ENCODE measurements at places on chromosomes 12 and 14.
A peak's percentile ranks its signal among the peaks of the same experiment; 100 is the strongest.

GRCh38 chr12:95546491-95546813 lies 4.8 kb downstream of the USP44 start:
- no peak for DNase-seq

DNA sequence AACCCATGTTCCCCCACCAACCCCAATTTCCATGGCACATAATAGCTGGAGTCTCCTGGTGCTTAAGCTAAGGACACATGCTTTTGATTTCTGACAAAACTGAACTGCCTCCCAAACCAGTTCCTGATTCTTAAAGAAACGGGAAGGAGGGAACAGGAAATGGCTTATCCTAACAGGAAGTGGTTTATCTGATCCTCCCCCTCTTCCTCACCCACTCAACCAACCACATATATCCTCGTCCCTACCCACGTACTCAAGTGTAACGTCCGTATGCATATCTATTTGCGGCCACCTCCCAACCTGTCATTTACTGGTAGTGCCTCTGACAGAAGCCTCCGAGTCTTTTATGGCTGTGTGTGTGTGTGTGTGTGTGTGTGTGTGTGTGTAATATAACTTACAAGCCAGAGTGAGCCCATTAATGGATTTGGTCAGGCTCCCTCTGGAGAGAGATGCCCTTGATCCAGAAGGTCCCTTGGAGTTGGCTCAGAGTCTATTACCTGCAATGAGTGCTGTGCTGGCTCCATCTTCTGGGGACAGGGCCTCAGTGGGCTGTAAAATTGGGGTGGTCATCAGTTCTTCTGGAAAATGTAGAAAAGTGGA lies 7.7 kb downstream of the DAZAP2 start:
- DNase-seq: no peak

GRCh38 chr12:49187184-49187583 lies 1.7 kb downstream of the TUBA1A start:
- DNase-seq: no peak

DNA sequence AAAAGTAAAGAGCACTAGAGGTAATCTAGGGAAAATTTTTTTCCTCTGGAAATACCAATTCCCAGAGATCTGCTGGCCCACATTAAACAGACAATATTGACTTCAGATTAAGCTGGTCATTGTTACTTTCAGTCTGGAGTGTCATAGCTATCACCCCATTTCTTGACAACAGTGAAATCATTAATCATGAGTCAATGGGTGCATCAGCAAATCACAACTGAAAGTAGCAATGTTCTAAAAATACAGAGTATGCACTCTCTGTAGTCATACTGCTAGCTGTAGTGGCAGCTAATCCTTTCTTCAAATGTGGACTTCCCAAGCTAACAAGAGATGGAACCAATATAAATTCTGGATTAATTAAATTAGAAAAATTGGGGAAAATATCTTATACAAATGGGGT lies 129.9 kb downstream of the CPNE8 start:
- DNase-seq: peak; percentile 47

DNA sequence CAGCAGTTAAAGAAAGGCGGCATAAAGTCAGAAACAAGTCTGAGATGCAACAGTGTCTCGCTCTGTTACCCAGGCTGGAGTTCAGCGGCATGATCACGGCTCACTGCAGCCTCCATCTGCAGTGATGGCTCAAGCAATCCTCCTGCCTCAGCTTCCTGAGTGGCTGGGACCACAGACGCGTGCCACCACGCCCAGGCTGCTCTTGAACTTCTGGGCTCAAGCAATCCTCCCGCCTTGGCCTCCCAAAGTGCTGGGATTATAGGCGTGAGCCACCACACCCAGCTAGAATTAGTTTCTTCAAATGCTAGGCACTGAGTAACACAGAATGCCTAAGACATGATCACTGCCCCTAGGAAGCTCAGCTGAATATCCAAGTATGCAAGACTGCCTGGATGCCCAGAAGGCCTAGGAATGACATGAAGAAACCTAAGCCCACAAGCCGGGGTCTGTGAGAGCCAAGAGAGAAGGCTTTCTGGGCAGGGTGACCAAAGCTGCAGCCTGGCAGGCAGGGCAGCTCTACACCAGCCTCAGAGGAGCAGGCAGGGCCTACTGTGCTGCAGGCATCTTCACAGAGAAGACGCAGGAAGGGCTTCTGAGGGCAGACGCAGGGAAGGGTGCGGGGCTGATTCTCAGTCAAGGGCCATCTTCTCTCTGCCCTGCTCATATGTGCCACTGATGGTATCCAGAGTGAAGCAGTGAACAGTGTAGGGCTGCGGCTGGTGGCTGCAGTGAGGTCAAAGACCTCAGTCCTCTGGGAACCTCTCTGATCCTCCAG lies 4.3 kb upstream of the PPP2R5C start:
- no peak for DNase-seq

- DNase-seq: peak; percentile 58
Measured at GRCh38 chr14:74085828-74086227, 1.1 kb downstream of the LIN52 start.

- no peak for DNase-seq
Measured at GRCh38 chr12:132629330-132629729, 10.8 kb downstream of the P2RX2 start.

DNA sequence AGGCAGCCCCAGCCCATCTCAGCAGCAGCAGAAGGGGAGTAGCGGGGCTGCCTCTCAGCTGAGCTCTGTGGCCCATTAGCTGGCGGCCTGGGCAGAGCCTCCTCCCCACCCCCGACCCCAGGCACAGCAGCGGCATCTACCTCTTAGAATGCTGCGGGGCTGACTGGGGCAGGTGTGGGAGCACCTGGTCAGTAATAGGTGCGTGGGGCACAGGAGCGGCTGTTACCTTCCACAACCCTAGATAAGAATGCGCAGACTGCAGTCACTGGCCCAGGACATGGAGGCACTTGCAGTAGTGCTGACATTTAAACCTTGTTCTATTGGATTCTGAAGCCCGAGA lies 35.6 kb downstream of the SYNE3 start:
- DNase-seq: no peak

- peak; percentile 50 for DNase-seq
Measured at GRCh38 chr12:94244165-94245133, 96.1 kb downstream of the PLXNC1 start.

- DNase-seq: no peak
Measured at GRCh38 chr14:104343294-104343625, 204.9 kb downstream of the KIF26A start.

DNA sequence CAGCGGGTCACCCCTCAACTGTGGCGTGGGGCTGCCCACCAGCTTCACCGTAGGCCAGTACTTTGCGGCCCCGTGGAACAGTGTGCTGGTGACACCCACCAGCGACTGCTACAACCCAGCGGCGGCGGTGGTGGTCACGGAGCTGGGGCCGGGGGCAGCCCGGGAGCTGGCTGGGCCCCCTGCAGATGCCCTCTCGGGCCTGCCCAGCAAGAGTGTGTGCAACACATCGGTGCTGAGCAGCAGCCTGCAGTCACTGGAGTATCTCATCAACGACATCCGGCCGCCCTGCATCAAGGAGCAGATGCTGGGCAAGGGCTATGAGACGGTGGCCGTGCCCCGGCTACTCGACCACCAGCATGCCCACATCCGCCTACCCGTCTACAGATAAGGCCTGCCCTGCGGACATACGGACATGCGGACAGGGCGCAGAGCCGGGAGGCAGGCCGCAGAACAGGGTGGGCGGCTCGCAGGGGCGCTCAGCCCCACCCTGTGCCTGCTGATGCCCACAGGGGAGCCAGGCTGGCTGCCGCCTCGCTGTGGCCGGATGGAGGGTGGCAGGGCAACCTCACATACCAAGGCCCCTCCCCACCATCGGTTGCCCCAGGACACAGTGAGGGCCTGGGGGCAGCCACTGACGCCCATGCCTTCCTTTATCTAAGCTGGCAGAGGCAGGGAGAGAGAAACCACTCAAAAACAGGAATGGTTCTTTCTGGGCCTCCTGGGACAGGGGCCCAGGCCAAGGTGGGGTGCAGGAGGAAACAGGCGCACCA lies 55.5 kb downstream of the FAM222A start:
- DNase-seq: no peak

GRCh38 chr12:71607494-71608330 lies 55.9 kb downstream of the ZFC3H1 start:
- no peak for DNase-seq

- peak; percentile 24 for DNase-seq
Measured at GRCh38 chr14:22282417-22282816, 306.6 kb downstream of the DAD1 start.

- no peak for DNase-seq
Measured at GRCh38 chr12:2083008-2083407, 30.2 kb downstream of the CACNA1C start.

GRCh38 chr12:44875417-44875953 lies 630 bp downstream of the NELL2 start:
- peak; percentile 24 for DNase-seq

GRCh38 chr12:32181498-32182175 lies 75.0 kb downstream of the BICD1 start:
- DNase-seq: no peak

GRCh38 chr14:58315606-58316005 lies 17.3 kb downstream of the ARID4A start:
- no peak for DNase-seq

DNA sequence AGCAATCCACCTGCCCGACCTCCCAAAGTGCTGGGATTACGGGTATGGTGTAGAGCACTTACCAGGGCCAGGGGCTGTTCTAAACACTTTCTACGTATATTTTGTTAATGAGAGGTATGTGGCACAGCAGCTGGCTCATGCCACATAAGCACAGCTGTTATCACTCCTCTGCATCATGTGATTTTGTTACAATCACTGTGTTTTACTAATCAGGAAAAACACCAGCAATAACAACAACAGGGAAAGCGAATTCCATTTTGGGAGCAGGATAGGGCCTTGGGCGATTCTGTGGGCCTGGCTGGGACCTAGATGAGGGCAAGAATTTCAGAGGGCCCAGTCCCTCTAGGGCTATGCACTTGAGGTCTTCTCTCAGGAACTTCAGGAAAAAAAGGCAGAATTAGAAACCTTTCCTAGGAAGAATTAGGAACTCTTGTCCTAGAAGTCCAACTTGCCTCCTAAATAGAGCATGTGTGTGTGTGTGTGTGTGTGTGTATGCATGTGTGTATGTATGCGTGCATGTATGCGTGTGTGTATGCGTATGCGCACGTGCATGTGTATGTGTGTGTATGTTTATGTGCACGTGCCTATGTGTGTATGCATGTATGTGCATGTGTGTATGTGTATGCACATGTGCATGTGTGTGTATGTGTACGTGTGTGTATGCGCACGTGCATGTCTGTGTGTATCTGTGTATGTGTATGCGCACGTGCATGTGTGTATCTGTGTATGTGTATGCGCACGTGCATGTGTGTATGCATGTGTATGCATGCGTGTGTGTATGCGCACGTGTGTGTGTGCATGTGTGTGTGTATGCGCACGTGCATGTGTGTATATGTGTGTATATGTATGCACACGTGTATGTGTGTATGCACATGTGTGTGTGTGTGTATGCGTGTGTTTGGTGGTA lies 41.8 kb upstream of the CORO1C start:
- DNase-seq: no peak

- peak; percentile 69 for DNase-seq
Measured at GRCh38 chr12:52358575-52359350, 8.5 kb downstream of the KRT85 start.

- DNase-seq: no peak
Measured at GRCh38 chr12:75184516-75184915, 25.1 kb downstream of the KCNC2 start.

DNA sequence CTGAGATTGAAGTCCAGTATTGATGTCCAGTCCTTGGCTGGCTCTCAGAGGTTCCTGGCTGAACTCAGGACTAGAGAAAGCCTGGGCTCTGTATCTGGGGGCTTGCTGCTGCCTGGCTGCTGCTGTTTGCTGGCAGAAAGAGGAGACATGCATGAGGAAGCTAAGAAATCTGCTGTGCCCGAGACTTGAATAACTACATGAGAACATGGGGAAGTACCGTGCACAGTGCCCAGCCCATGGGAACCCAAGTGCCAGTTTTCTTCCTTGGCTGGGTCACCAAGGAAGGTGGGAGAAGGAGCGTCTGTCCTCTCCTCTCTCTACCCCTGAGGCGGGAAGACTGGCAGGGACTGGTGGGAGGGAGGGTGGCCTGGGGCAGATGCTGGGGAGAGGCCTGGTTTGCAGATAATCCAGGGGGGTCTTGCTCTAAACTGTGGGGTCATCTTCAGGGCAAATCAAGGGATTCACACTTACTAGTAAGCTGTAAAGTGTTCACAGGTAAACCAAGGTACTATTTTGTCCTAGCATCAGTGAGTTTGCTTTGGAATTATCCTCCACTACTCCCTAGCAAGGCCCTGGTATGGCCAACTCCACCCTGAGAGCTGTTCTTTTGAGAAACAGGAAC lies 13.8 kb upstream of the ZFP36L1 start:
- DNase-seq: no peak

DNA sequence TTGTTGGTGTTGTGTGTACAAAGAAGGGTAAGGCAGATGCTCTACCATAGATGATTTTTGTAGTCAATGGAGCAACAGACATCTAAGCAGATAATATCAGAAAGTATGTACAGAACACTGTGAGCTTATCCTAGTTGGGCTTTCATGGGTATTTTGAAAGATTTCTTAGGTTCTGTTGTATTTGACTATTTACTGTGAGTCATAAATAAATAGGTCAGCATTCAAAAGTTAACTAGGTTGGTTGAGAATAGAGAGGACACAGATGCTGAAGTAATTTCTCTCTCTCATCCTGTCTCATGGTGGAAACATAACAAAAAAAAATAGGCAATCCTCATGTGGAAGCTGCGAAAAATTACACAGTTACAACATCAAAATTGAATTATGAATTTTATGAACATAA lies 413.5 kb downstream of the CCDC91 start:
- no peak for DNase-seq

- DNase-seq: no peak
Measured at GRCh38 chr14:74601982-74602381, 10.1 kb downstream of the LTBP2 start.

- peak; percentile 36 for DNase-seq
Measured at GRCh38 chr12:3885277-3886094, 12.3 kb upstream of the PARP11 start.

- no peak for DNase-seq
Measured at GRCh38 chr12:95863337-95863736, 4.6 kb downstream of the SNRPF start.

DNA sequence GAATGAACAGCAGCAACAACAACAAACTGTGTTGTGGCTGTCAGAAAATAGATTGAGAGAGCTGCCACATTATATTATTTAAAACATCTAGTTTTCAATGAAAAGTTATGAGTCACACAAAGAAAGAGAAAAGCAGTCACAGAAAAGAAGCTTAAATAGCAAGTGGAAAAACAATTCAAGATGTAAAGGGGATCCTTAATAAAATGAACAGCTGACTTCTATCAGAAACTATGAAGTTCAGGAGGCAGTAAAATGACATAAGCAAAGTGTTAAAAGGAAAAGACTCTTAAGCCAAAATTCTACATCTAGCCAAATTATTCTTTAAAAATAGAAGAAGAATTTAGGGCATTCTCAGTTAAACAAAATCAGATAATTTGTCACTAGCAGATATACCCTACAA lies 5.6 kb downstream of the CLEC14A start:
- DNase-seq: no peak

DNA sequence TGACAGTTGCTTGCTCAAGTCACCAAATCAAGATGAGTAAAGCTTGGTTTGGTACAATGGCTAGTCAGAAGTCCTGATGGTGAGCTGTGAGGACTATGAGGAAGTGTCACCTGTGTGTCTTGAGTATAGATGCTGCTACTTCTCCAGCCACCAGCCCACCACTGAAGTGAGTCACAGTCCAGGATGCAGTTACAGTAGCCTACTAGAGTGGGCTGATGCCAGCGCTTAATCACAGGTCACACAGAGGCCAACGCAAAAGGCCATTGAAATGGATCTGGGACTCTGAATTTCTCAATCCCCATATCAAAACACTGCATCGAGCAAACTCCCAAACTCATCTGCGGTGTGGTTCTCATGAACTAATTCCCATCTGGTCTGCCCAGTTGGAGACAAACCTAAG lies 223.1 kb downstream of the ANO6 start:
- no peak for DNase-seq

GRCh38 chr12:48198672-48198971 lies 4.5 kb downstream of the OR10AD1 start:
- peak; percentile 38 for DNase-seq

All from GM10248 (cell line).